ENCODE measurements at places on chromosomes 4 and X.

- no peak for DNase-seq
Observed at GRCh38 chr4:74540193-74540592, 95.3 kb downstream of the AREG start.

DNA sequence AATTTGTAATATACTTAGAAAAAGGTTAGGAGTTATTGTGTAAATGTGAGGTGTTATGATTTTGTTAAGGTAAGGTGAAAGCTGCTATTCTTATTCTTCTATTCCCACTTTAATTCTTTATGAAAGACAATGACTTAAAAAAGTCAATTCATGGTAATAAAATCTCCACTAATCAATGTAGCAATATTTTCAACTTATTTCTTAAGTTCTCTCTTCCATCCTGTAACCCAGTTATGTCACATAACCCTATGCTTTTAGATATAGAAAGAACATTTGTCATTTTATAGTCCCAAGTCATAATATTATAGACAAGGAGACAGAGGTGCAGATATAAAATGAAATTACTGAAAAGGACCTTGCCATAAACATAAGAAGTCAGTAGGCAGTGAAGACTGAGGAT is 157.9 kb upstream of the SLC7A11 start:
- no peak for DNase-seq

DNA sequence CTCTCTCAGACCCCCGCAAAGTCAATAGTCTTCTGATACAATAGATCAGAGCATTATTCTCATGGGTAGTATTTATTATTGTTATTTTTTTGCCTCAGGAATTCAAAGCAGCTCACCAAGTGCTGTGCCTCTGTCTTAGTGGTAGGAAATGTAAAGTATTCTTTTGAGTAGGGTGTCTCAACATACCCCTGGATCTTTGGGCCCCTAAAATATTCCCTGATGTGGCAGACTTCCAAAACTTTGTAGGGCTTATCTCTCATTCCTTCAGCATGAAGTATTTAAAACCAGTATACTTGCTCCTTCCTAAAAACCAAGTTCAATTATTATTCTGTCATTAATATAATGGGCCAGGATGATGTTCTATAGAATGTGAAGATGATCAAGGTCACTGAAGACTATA is 115.3 kb upstream of the ZNF827 start:
- DNase-seq = no peak

GRCh38 chrX:30935985-30936384 is 46.9 kb upstream of the TAB3 start:
- no peak for DNase-seq

DNA sequence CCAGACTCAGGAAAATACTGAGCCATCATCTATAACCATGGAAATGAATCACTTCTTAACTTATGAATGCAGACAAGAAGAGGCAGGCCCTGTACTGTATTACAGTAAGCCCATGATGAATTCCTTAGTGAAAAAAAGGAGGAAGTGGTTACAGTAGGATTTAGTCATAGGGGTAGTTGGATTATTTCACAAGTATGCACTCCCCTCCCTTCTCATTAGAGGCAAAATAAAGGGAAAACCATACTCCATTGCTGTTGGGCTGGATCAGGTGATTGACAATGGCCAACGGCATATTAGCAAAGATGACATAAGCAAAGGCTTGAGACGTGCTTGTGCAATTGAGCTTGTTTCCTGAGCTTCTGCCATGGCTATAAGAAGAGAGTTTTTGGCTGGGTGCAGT is 181.1 kb upstream of the PRPS2 start:
- no peak for DNase-seq

- DNase-seq = no peak
Observed at GRCh38 chr4:119314356-119314755, 7.6 kb downstream of the FABP2 start.

- DNase-seq = no peak
Observed at GRCh38 chr4:101259876-101260275, 87.5 kb downstream of the PPP3CA start.

DNA sequence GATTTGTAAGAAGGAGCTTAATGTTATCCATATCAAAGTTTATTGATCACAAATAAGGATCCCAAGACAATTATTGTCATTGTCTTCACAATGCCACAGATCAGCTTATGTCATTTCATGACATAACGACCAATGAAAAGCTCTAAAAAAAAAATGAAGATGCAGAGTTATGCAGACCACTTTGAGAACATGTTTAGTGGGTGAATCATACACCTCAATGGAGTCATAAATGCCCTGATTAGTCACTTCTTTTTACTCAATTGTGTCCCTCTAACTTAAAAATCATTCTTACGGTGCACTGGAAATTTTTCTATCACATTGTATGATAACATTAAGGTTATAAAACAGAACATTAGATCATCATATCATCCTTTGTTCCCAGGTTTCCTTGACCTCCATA is 87.6 kb upstream of the GABRG1 start:
- no peak for DNase-seq

GRCh38 chr4:86891762-86892635 is at the start of gene C4orf36:
TSS of gene C4orf36 (minus strand) at chr4:86892422. CDS start at chr4:86891520, 902 bp downstream.
- peak; percentile 67 for DNase-seq

GRCh38 chr4:1851160-1851559 is 4.8 kb downstream of the LETM1 start:
- no peak for DNase-seq

DNA sequence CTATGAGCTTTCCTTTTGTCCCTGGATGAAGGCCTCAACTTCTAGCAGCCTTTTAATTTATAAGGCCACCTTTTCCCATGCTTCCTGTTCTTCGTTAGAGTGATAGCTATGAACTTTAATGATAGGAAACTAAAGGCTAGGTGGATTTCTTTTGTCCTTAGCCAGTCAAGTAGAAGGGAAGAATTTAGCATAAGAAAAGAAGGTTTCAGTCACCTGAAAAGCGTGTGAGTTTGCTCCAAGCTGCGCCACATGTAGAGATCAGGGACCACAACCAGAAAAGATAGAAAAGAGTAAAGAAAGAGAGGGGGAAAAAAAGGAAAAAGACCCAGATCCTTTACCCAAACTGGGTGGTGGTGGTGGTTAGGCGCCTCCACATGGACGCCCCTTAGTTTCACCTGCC is 28.6 kb downstream of the LUZP4 start:
- no peak for DNase-seq

DNA sequence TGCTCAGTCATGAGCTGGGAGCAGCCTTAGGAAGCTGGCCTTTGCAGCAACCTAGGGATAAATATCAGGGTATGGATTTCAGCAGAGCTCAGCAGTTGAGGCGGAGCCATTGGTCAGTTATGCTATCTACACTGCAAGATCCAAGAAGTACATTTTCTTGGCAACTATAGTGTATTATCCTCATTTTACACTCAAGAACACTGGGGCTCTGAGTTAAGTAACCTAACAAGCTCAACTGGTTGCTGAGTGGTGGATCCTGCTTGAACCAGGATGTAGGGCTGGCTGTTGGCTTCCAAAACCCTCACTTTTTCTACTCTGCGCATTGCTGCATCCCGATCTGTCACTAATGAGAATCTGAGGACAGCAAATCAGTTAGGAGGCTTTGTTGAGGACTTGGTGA is 1.5 kb upstream of the SCARB2 start:
- DNase-seq = no peak

GRCh38 chrX:78024349-78025059 is 55.1 kb upstream of the PGAM4 start:
- DNase-seq = no peak

GRCh38 chrX:25204182-25204581 is 188.4 kb upstream of the ARX start:
- no peak for DNase-seq

DNA sequence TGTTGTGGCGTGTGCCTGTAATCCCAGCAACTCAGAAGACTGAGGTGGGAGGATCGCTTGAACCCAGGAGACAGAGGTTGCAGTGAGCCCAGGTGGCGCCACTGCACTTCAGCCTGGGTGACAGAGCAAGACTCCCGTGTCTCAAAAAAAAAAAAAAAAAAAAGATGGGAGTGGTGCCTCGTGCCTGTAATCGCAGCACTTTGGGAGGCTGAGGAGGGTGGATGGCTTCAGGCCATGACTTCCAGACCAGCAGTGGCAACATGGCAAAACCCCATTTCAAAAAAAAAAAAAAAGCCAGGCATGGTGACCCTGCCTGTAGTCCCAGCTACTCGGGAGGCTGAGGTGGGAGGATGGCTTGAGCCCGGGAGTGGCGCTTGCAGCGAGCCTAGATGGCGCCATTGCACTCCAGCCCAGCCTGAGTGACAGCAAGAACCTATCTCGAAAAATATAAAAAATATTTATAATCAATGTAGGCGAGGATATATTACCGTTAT is 27.0 kb downstream of the EIF2S3 start:
- peak; percentile 79 for DNase-seq

GRCh38 chrX:26007462-26007861 is 130.7 kb upstream of the MAGEB18 start:
- no peak for DNase-seq

DNA sequence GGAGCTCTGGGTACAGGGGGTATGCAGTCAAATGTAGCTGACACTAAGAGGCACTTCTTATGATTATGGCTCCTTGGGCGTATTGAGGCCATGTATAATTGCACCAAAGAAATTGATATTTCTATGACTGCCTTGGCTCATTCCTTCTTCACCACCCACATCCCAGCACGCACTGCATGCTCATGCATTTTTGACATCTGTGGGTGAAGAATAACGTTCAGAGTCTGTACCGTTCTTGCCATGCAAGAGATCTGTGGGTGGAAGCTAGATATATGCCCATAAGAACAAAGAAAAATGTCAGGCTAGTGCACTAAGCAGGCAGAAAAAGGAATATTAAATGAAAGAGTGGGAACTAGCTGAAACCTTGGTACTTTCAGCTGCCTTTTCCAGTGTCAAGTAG is 93.4 kb downstream of the EMCN start:
- no peak for DNase-seq

GRCh38 chr4:130486841-130487240 is 1390.9 kb downstream of the C4orf33 start:
- no peak for DNase-seq

- DNase-seq = no peak
Observed at GRCh38 chr4:135267148-135267865, 1065.7 kb upstream of the PABPC4L start.

GRCh38 chr4:78534286-78534955 is 17.1 kb upstream of the ANXA3 start:
- no peak for DNase-seq

DNA sequence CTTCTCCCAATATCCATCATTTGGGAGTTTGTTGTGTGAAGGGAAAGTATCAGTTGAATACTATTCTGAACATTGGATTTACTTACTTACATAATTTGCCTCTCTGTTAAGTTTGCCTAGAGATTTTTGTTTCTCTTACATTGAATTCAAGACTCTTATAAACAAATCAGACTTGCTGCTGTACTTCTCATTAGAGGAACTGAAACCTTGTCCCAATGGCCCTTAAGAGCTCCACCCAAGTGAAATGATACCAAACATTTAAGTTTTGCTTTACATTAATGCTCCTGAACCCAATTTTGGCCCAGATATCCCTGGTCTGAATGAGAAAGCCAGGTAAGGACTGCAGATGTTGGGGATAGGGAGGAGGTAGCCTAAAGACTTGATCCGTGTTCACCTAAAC is 32.0 kb downstream of the HAND2 start:
- DNase-seq = no peak

- DNase-seq = no peak
Observed at GRCh38 chrX:31500921-31501320, 429.1 kb upstream of the FTHL17 start.

GRCh38 chrX:133575501-133576136 is 160.3 kb upstream of the GPC4 start:
- DNase-seq = no peak

- DNase-seq = peak; percentile 10
Observed at GRCh38 chr4:8664976-8665375, 72.4 kb downstream of the CPZ start.

DNA sequence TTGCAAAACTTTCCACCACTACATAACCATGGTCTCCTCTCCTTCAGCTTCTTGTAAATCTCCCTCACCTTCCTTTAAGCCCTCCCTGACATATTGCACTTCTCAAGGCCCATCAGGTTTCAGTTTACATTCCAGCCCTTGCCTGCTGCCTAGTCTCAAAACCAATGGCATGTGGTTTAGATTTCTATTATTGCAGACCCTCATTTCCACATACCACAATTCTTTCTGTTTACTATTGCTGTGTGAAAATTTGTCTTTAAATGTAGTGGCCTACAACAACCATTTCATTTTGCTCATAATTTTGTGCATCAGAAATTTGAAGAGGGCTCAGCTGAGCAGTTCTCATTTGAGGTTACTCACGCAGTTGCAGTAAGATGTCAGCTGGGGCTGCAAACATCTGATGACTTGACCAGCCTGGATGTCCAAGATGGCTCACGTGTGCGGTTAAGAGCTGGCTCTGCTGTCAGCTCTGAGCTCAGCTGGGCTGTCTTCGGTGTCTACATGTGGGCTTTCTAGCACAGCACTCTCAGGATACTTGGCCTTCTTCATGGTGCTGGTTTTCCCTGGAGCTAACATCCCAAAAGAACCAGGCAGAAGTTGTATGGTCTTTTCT is 29.9 kb upstream of the SOD3 start:
- no peak for DNase-seq

GRCh38 chr4:168634276-168634802 is 137.5 kb downstream of the PALLD start:
- no peak for DNase-seq

DNA sequence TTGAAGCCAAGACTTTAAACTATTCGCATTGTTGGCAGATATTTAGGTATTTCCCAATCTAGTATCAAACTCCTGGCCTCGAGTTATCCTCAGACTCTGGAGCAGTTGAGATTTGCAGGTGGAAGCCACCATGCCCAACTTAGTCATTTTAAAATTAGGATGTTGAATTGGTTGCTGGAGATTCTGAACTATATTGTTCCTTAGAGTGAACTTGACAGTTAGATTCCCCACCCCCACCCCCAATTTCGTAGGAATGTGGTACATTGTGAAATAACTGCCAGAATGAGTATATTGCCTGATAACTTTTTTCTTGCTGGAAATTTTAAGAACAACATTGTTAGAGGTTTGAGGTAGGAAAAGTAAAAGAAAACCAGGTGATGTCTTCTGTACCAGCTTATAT is 2.3 kb downstream of the NOCT start:
- DNase-seq = no peak

DNA sequence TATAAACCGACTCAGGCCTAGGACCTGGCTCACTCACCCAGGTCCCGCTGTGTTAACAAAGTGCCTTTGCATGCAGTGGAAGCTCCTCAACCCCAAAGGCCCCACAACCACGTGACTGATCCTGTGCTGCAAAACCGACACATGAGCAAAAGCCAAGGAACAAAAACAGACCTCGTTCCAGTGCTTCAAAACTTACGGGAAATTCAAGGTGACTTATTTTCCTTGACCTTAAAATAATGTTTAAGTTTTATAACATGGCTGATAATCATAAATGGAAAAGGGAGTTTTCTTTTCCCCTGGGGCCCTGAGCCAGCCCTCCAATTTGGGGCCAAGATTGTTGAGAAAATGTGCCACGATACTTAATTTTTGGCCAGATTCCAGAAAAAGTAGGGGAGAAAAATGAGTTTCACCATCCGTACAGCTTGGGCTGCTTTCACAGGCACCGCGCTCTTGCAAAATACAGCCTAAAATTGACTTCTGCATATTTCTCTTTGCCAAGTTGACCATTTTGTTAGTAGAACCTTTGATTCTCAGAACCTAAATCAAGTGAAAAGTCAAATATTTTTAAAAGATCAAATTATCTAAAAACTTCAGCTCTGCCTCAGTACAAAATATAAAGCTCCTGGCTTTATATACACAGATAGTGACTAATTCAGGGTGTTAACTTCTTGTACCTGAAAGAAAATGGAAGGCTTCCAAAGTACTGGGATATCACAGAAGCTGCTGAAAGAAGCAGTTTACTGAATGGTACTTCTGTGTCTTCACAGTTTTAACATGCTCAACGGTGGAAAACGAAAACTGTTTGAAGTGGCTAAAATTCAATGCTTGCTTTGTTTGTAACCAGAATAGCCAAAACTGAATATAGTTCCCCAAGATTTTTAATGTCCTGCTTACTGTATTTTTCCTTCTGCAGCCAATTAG is 93.8 kb downstream of the APBB2 start:
- DNase-seq = no peak
